BJ (cell line): ENCODE measurements at places on chromosomes 2 and 18.

- no peak for DNase-seq
These were observed 27.1 kb downstream of the FBLN7 start for GRCh38 chr2:112165296-112165695.

GRCh38 chr2:58895857-58896256 lies 654.7 kb upstream of the FANCL start:
- no peak for DNase-seq

GRCh38 chr2:25825238-25825637 lies 53.0 kb downstream of the ASXL2 start:
- DNase-seq: no peak

GRCh38 chr2:223467196-223467595 lies 135.0 kb downstream of the SCG2 start:
- DNase-seq: no peak

GRCh38 chr2:240989451-240990265 lies 8.8 kb upstream of the SNED1 start:
- DNase-seq: no peak
